ENCODE measurements at places on chromosomes 7 and 10. TPM values are rescaled to one million over a fixed set of nuclear protein-coding genes. Genes with fewer than 3 reads are reported as not detected.

CXCL12 gene
- total RNA-seq = 2.0 TPM

CYP26A1 gene
- total RNA-seq = not detected

LEP gene
- total RNA-seq = not detected

OGDHL gene
- not detected for total RNA-seq

ABHD11 gene
- total RNA-seq = 24.2 TPM

RELN gene
- not detected for total RNA-seq

STEAP4 gene
- total RNA-seq = not detected

CPA4 gene
- total RNA-seq = not detected

SEMA3E gene
- not detected for total RNA-seq

RRP12 gene
- 100 TPM for total RNA-seq

CYP3A4 gene
- total RNA-seq = not detected

CLDN15 gene
- 34.0 TPM for total RNA-seq

NPY4R2 gene
- not detected for total RNA-seq

CDK14 gene
- 2.8 TPM for total RNA-seq

PTPRZ1 gene
- not detected for total RNA-seq

SPDYE1 gene
- total RNA-seq = not detected

PPP1R9A gene
- 0.69 TPM for total RNA-seq

LIPM gene
- total RNA-seq = not detected

DLX6 gene
- not detected for total RNA-seq

GHRHR gene
- total RNA-seq = not detected

DPYSL4 gene
- total RNA-seq = 19.2 TPM

AVPI1 gene
- total RNA-seq = 0.89 TPM

VENTX gene
- not detected for total RNA-seq

SPOCK2 gene
- 24.9 TPM for total RNA-seq

GNAI1 gene
- not detected for total RNA-seq

C10orf62 gene
- not detected for total RNA-seq

MCMBP gene
- 120 TPM for total RNA-seq

ZP3 gene
- 8.4 TPM for total RNA-seq

PNLIPRP1 gene
- total RNA-seq = not detected

CALCR gene
- not detected for total RNA-seq

TFEC gene
- total RNA-seq = 1.0 TPM

RGS10 gene
- total RNA-seq = 26.1 TPM

PRKCQ gene
- 55.3 TPM for total RNA-seq

INMT gene
- total RNA-seq = 0.33 TPM

GRM3 gene
- not detected for total RNA-seq

NCF1 gene
- 23.8 TPM for total RNA-seq

ADIRF gene
- total RNA-seq = not detected

ZNF804B gene
- not detected for total RNA-seq

LIPJ gene
- not detected for total RNA-seq

PNLIPRP2 gene
- total RNA-seq = not detected

C7orf33 gene
- not detected for total RNA-seq

PHTF2 gene
- 21.8 TPM for total RNA-seq

NME8 gene
- total RNA-seq = not detected

EMX2 gene
- total RNA-seq = not detected

Data from natural killer cell treated with Interleukin-12 subunit alpha and Interleukin-12 subunit beta and Interleukin-15 and Interleukin-18, amount 100 ng/mL, for 72 hours (primary cell).